ENCODE measurements at places on chromosomes 7 and 10.

- DNase-seq = no peak
Observed at GRCh38 chr7:137755846-137756651, 90.7 kb downstream of the DGKI start.

DNA sequence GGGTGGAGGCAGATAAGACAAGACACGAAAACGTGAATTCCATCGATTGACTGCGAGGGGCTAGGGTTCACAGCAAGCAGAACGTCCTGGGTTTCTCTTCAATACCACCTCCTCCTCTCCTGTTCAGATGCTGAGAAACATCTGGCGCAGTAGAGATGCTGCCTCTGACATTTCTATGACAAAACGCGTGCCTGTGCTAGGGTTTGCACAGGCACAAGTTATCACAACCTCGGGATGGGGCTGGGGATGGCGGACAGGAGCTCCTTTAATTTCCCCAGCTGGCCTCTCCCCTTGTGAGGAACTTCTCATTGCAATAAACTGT is 99.8 kb upstream of the SVIL start:
- no peak for DNase-seq

DNA sequence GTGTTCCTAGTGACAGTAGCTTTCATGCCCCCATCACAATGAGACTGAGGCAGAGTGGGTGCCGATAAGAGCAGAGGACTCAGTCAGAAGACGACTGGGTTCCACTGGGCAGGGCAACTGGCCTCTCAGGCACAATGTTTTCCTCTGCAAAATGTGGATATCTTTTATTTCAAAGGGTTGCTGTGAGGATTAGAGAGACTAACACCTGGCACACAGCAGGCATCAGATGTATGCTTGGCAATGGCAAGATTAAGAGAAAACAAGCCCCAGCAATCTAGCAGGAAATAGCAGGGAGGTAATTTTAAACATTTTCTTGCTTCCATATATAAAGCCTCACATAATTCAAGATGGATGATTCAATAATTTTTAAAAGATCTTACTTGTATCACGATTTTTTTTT is 28.0 kb downstream of the SGMS1 start:
- DNase-seq = no peak

DNA sequence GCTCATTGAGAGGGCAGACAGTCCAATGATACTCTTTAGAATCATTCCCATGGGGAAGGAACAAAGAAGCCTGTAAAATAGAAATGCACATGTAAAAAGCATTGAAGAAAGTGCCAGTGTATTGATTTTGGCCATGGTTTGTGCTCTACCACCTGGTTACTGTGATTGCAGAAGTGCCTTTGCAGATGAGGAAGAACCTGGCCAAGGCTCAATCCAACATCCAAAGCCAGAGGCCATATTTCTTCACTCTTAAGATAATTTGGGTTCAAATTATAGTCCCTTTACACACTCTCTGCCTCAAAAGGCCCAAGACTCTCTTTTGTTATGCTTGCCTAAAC is 122.1 kb downstream of the EGFR start:
- DNase-seq = no peak

DNA sequence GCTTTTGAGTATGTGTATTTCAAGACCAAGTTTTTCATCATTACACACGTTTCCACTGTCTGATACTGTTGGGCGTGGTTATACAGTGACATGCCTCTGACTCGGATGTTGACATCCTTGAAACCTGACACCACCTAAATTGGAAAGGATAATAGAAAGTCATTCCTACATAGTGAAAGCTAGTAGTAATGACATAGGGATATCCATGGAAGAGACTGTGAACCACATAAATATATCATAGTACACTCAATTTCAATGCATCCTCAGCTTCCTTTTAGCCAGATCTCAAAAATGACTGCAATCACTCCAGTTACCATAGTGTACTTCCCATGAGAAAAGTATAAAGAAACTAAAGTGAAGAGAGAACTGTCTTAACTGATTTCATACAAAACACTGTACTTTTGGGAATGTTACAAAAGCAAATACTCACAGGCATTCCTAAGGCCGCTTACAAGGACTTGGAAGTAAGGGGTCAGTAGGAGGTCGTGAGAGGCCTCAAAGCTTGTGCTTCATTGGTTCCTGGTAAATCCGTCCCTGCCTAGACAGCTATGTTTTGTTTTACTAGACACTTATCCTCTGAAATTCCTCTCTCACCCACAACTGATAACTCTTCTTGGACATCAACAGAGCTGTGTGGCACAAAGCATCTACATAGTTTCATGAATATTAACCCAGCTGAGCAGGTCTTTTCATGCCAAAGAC is 71.8 kb upstream of the VWDE start:
- no peak for DNase-seq

- no peak for DNase-seq
Observed at GRCh38 chr10:30869566-30869965, 162.1 kb downstream of the ZNF438 start.

DNA sequence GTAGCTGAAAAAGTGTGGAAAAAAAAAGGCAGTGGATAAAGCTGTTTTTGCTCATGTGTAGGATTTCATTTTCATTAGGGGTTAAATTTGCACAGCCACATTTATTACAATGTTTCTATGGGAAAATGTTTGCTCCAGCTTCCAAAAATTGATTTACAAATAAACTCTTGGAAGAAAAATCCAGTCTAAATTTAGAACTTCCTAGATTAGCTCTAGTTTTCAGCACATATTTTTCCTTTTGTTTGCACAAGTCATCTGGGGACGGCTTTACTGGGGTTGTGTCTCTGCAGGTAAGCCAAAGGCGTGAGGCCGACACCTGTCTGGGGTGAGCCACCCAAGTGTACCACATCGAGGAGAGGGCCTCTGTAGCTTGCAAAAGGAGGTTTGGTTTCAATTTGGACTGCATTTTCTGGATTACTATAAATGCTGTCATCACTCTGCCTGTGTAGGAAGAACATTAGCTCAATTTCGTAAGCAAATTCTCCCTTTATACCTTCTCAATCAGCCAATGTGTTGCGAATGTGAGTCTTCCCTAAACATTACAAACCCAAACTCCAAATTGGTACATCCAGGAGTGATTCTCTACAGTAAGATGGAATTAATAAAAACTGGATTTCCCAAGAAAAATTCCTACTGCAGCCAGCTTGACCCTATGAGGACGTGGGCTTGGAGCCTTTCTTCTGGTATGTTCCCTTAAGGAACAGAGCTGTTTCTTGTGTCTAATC is 89.5 kb upstream of the ZNF438 start:
- no peak for DNase-seq

DNA sequence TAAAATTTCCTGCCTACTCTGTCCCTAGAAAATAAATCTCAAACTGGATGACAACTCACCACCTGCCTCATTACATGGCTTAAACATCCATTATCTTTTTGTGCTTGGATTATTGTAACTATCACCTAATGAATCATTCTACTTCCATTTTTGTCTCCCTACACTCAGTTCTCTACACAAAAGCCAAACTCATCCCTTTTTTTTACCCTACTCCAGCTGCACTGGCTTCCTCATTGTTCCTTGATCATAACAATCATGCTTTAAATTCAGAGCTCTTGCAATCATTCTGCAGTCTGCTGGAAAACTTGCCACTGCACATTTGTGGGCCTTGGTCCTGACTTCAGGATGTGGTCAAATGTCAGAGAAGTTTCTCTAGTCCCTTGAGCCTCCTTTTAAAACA is 280.0 kb downstream of the DGKB start:
- DNase-seq = no peak
